ENCODE measurements at places on chromosomes 3 and 15.
A peak's percentile ranks its signal among the peaks of the same experiment; 100 is the strongest.

DNA sequence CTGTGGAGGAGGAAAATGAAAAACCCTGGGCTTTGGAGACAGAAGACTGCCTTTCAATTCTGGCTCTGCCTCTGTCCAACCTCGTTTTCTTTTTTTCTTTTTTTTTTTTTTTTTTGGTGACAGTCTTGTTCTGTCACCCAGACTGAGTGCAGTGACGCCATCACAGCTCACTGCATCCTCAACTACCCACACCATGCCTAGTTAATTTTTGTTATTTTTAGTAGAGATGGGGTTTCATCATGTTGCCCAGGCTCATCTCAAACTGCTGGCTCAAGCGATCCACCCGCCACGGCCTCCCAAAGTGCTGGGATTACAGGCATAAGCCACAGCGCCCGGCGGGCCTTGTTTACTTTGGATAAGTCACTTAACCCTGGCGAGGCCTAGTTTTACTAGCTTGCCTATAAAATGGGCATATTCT is 66.3 kb upstream of the SLC25A26 start:
- DNase-seq, result no peak

DNA sequence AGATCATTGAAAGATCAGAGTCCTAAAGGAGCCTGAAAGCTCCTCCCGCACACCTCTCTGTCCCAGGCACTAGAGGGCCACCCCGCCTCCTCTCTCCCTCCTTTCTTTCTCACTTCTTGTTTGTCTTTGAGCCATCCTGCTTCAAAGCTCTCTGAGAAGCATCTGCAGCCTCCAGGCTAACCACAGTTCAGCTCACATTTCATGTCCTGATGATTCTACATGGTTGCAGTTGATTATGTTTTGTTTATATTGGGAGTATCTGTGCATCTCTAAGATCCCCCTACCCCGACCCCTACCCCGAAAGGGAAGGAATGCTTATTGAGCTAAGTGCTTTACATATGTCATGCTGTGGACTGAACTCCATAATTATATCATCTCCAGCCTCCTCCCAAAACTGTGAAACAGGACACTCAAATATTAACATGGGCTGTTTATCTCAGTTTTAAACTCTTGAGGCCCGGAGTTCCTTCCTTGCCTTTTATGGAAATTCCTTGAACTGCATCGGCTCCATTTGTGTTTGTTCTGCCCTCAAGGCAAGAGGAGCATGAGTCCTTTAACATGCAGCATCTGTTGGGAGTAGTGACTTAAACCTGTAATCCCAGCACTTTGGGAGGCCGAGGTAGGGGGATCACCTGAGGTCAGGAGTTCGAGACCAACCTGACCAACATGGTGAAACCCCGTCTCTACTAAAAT is 30.9 kb downstream of the MGLL start:
- DNase-seq, result peak; percentile 67

GRCh38 chr3:127590282-127590592 is 296 bp downstream of the TPRA1 start:
- DNase-seq, result peak; percentile 45

- no peak for DNase-seq
Observed at GRCh38 chr15:69094124-69094921, 66.1 kb upstream of the GLCE start.

DNA sequence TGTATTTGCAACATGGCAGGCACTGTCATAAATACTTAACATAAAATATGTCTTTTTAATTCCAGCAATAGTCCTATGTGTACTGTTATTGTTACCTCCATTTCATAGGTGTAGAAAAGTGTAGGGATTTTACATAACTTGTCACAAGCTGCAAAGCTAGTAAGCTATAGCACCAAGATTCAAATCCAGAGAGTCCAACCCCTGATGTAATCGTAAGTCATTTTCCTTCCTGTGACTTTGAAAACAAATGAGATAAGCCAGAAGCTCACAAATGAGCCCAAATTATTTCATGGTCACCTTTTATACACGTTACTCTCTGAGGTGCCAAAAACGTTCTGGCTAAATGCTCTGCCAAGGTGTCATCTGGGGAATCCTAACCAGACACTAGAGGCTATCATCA is 23.8 kb downstream of the TNIK start:
- DNase-seq, result no peak

DNA sequence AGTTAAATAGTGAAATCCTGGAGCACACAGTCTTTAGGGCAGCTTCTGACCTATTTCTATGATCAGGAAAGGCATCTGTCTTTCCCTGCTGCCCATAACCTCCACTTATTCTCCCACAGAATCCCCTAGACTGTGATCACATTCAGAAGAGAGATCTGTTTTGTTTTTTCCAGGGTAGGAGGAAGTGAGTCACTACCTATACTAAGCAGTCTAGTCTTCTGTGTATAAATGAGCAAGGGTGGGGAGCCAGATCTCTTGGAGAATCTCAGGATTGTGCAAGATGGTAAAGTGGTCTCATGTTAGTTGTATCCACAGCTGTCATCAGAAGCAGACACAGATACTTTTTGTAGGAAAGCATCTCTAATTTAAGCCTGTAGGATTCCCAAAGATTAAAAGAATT is 11.8 kb upstream of the FBXO22 start:
- no peak for DNase-seq
